ENCODE measurements at places on chromosomes 6 and 20. TPM values are rescaled to one million over a fixed set of nuclear protein-coding genes. Genes with fewer than 3 reads are reported as not detected.

The SPDEF gene
- not detected for total RNA-seq

- no peak for DNase-seq
Observed at GRCh38 chr6:138576313-138576712, 77.0 kb upstream of the NHSL1 start.

GRCh38 chr20:60467078-60467477 is 508.9 kb downstream of the CDH26 start:
- DNase-seq, result no peak

GRCh38 chr6:25035174-25035511 is 99.4 kb upstream of the RIPOR2 start:
- DNase-seq, result no peak

DNA sequence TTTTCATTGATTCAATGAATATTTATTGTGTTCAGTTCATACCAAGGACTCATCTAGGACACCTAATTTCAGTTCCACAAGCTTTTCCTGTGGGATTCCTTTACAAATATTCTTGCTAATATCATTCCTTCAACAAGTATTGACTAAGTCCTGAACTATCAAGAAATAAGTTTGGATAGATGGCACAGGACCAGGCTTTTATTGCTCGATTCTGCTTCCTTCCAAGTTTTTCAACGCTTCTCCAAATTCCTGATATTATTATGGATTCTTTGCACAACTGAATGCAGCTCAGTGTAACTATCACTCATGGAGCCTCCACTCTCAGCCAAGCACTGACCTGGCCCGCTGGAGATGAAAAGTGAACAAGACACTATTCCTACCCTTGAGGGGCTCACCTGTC is 32.7 kb upstream of the COL21A1 start:
- no peak for DNase-seq

GRCh38 chr6:98653179-98653578 is 181.2 kb upstream of the POU3F2 start:
- no peak for DNase-seq

GRCh38 chr20:3606021-3606420 is 57.2 kb downstream of the GFRA4 start:
- DNase-seq, result no peak

The APCDD1L gene
- total RNA-seq, result not detected

The CST1 gene
- not detected for total RNA-seq

DNA sequence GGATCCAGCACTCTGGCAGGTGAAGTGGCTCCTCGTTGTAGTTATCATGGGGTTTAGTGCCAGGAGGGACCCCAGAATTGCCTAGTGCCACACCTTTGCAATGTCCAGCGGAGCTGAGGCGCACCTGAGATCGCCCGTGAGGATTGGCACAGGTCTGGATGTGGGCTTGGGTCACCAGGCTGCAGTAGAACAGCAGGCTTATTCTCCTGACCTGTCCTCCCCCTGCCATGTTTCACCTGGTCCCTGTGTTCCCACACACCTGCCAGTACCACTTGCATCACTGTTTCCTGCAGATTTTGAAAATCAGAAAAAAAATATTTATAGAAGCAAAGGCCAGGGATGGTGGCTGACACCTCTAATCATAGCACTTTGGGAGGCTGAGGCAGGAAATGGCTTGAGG is 16.7 kb downstream of the ENTPD6 start:
- no peak for DNase-seq

GRCh38 chr6:35178932-35179832 is 34.6 kb upstream of the SCUBE3 start:
- no peak for DNase-seq

The FILIP1 gene
- total RNA-seq, result not detected

Data from activated CD8-positive, alpha-beta T cell treated with anti-CD3 and anti-CD28 coated beads for 36 hours (primary cell).